ENCODE measurements at places on chromosomes 12 and 14.

GRCh38 chr14:85165094-85165493, 364.9 kb upstream of the FLRT2 start:
- H3K27ac ChIP-seq = no peak overlapping the region
- H3K27me3 ChIP-seq = no peaks in the 10 kb centered on the region
- DNase-seq = no peak

DNA sequence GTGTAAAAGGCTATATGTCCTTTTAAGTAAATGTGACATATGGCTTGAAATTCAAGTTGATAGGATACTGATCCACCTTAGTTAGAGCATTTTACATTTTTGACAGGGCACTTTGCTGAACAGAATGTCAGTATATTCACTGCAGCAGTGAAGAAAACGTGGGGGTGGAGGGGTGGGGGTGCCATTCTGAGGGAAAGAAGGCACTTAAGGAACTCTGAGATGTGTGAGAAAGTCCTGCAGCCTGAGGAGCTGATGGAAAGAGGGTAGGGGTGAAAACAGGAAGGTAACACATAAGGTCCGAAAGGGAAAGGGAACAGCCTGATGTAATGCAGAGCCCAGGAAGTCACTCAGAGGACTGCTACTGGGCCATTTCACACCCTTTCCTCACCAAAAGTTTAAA, 265.5 kb upstream of the GRIP1 start:
- no peaks in the 10 kb centered on the region for H3K36me3 ChIP-seq
- no peak for DNase-seq
- H3K4me3 ChIP-seq = no peak overlapping the region
- H3K4me1 ChIP-seq = no peaks in the 10 kb centered on the region

GRCh38 chr14:69334576-69334975, 63.5 kb downstream of the ERH start:
- no peak overlapping the region for H3K4me3 ChIP-seq
- H3K4me1 ChIP-seq = peaks cover 14% of the 10 kb centered on the region
- H3K27ac ChIP-seq = no peak overlapping the region
- no peaks in the 10 kb centered on the region for H3K27me3 ChIP-seq
- DNase-seq = no peak

DNA sequence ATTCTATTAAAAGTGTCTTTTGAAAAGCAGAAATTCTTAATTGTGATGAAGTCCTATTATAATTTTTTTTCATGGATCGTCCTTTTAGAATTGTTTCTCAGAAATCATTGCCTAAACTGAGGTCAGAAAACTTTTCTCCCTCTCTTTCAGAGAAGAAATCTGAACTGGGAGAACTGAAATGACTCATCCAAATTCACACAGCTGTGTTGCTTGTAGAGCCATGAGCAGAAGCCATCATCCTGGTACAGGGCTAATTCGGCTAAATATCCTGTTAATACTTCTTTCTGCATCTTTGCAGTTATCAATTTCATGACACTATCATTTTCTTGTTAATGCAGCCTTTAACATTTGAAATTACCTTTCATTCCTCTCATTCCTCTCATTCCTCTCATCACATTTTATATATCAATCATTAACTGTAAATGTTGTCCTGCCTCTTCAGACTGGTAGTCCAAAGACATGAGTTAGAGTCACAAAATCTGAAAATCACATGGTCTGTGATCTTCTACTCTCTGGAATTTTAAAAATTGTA, 15.5 kb downstream of the SLC15A5 start:
- H3K27me3 ChIP-seq = no peaks in the 10 kb centered on the region
- no peak for DNase-seq
- no peak overlapping the region for H3K4me3 ChIP-seq
- no peak overlapping the region for H3K27ac ChIP-seq

DNA sequence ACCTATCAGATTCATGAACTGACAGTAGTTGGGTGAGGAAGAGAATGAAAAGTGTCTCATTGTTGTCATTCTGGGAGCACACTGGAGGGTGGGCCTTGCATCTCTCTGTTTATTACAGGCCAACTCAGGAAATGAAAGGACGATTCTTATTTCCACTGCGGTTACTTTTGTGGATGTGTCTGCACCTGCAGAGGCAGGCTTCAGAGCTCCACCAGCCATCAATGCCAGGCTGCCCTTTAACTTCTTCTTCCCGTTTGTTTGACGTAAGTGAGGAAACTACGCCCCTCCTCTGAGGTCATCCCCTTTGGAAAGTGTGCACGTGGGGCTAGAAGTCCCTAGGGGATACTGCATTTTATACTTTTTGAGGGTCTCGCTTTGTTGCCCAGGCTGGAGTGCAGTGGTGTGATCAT, 33.7 kb downstream of the TCTN1 start:
- DNase-seq = no peak
- H3K27me3 ChIP-seq = no peaks in the 10 kb centered on the region
- no peak overlapping the region for H3K27ac ChIP-seq
- no peaks in the 10 kb centered on the region for H3K4me1 ChIP-seq

GRCh38 chr12:96033549-96034389, 1.6 kb downstream of the LTA4H start:
- peak overlapping the region; percentile 94 for H3K4me3 ChIP-seq
- no peaks in the 10 kb centered on the region for H3K27me3 ChIP-seq
- H3K36me3 ChIP-seq = no peaks in the 10 kb centered on the region
- peaks cover 25% of the 10 kb centered on the region for H3K4me1 ChIP-seq
- no peak overlapping the region for H3K27ac ChIP-seq

GRCh38 chr12:131038961-131039950, 85.5 kb downstream of the ADGRD1 start:
- no peak overlapping the region for H3K27ac ChIP-seq
- peaks cover 18% of the 10 kb centered on the region for H3K27me3 ChIP-seq
- no peak overlapping the region for H3K4me3 ChIP-seq
- peaks cover 23% of the 10 kb centered on the region for H3K4me1 ChIP-seq
- no peaks in the 10 kb centered on the region for H3K36me3 ChIP-seq

GRCh38 chr12:74770552-74770951, 232.9 kb downstream of the ATXN7L3B start:
- DNase-seq = no peak
- H3K36me3 ChIP-seq = no peaks in the 10 kb centered on the region
- no peaks in the 10 kb centered on the region for H3K4me1 ChIP-seq
- no peaks in the 10 kb centered on the region for H3K27me3 ChIP-seq

GRCh38 chr12:9144730-9145106, 29.0 kb upstream of the A2M start:
- H3K4me3 ChIP-seq = no peak overlapping the region
- H3K27ac ChIP-seq = no peak overlapping the region
- no peaks in the 10 kb centered on the region for H3K36me3 ChIP-seq
- H3K27me3 ChIP-seq = no peaks in the 10 kb centered on the region

GRCh38 chr14:36656687-36657398, 4.8 kb upstream of the PAX9 start:
- peaks cover 42% of the 10 kb centered on the region for H3K4me1 ChIP-seq
- H3K27me3 ChIP-seq = peaks cover 100% of the 10 kb centered on the region
- H3K36me3 ChIP-seq = no peaks in the 10 kb centered on the region
- no peak for DNase-seq

DNA sequence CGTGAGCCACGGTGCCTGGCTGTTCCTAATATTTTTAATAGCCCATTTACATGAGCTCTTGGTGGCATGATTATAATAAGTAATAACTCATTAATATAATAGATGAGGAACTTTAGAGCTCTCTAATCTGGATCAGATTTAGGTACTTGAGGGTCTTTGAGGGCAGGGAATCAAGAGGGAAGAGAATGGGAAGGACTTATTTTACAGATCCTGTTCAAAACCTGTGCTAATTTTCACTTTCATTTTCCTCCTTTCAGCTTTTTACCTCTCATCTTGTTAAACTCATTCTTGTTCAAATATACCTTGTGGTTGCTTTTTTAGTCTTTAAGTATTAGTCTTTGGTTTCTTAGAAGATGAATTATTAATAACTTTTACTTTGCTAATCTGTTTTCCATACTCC, 5.6 kb downstream of the NECAP1 start:
- H3K4me1 ChIP-seq = peaks cover 29% of the 10 kb centered on the region
- H3K27me3 ChIP-seq = no peaks in the 10 kb centered on the region
- peaks cover 35% of the 10 kb centered on the region for H3K36me3 ChIP-seq
- no peak overlapping the region for H3K4me3 ChIP-seq
- no peak for DNase-seq

- H3K27ac ChIP-seq = peak within 1 kb of the TSS; percentile 39
- no peaks in the 10 kb centered on the region for H3K36me3 ChIP-seq
- no peak for DNase-seq
- H3K27me3 ChIP-seq = no peaks in the 10 kb centered on the region
- peak within 1 kb of the TSS; percentile 29 for H3K4me3 ChIP-seq
Measured at GRCh38 chr14:91244501-91244901, at the start of gene GPR68. GPR68 (minus strand) TSS chr14:91244704; CDS start chr14:91235050, 9,654 bp downstream.

DNA sequence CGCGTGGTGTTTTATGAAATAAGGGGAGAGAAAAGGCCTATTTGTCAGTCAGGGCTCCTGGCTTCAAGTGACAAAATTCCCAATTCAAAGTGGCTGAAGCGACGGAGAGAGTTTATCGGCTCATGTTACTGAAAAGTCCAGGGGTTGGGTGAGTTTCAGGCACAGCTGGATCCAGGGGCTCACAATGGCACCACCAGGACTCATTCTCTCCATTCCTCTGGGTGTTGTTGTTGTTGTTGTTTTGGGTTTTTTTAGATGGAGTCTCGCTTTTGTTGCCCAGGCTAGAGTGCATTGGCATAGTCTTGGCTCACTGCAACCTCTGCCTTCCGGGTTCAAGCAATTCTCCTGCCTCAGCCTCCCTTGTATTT, 119.4 kb downstream of the SCARB1 start:
- H3K27me3 ChIP-seq = no peaks in the 10 kb centered on the region
- no peak overlapping the region for H3K4me3 ChIP-seq
- no peaks in the 10 kb centered on the region for H3K36me3 ChIP-seq
- H3K27ac ChIP-seq = no peak overlapping the region
- peaks cover 30% of the 10 kb centered on the region for H3K4me1 ChIP-seq
- DNase-seq = no peak

- peaks cover 2% of the 10 kb centered on the region for H3K27me3 ChIP-seq
- no peaks in the 10 kb centered on the region for H3K4me1 ChIP-seq
- no peaks in the 10 kb centered on the region for H3K36me3 ChIP-seq
- H3K27ac ChIP-seq = no peak overlapping the region
- DNase-seq = no peak
- no peak overlapping the region for H3K4me3 ChIP-seq
Measured at GRCh38 chr14:89107626-89108025, 283.2 kb downstream of the TTC8 start.

DNA sequence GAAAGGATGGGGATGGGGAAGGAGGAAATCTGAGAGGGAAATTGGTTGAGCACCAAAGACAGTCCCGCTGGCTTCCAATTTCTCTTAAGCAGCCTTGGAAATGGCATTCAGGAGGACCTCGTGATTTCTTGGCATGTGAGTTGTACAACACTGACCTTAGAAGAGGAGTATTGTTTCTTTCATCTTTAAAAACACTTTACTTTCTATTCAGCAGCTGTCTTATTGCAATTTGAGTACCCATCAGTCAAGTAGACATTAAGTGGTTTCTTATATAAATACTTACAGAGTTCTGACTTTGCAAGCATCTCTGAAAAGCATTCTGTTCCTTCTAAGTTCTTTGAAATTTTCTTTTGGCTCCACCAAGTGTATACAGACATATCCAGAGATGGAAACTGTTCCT, 83.2 kb downstream of the LMNTD1 start:
- H3K27me3 ChIP-seq = no peaks in the 10 kb centered on the region
- no peaks in the 10 kb centered on the region for H3K36me3 ChIP-seq
- H3K4me1 ChIP-seq = no peaks in the 10 kb centered on the region
- no peak overlapping the region for H3K4me3 ChIP-seq
- no peak for DNase-seq

GRCh38 chr12:51683763-51684357, 92.8 kb downstream of the SCN8A start:
- no peak overlapping the region for H3K27ac ChIP-seq
- no peaks in the 10 kb centered on the region for H3K27me3 ChIP-seq
- H3K4me1 ChIP-seq = peaks cover 10% of the 10 kb centered on the region
- no peak for DNase-seq
- H3K36me3 ChIP-seq = no peaks in the 10 kb centered on the region

Measured in suprapubic skin (tissue), 4 donors.